ENCODE measurements at places on chromosomes 11 and 22.

DNA sequence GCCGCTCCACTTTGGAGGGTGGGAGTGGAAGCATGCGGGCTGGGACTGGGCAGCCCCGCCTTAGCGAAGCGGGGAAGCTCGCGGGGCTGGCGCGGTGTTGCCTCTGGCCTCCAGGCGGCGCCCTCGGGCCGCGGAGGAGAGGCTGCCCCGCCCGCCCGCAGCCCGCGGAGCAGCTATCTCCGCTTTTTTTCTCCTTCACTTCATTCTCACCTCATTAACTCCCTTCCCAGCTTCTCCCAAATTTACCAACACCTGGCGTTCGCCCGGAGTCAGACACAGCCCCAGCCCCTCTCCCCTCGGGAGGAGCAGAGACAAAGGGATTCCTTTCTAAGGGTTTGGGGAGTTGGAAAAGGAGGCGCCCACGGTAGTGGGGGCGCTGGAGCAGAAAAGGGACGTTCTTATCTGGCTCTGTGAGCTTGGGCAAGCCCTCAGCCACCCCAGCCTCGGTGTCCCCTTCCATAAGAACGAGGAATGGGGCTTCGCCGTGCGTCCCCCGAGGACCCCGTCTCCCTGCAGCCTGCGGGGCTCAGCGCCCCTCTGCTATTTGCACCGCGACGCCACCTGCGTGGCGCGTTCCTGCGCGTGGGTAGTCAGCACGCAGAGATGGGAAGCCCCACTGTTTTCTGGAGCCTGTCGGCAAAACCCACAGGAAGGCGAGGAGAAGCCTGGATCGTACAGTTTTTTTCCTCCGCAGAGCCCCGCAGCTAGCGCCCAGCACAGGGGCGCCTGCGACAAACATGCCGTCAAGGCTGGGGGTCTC, 1.5 kb upstream of the WNT11 start:
- peak; percentile 86 for DNase-seq

GRCh38 chr11:18722293-18722637, 3.7 kb downstream of the IGSF22 start:
- DNase-seq, result no peak

GRCh38 chr22:21013657-21014201, 1.2 kb upstream of the P2RX6 start:
- no peak for DNase-seq

- no peak for DNase-seq
These were observed 4.3 kb upstream of the YPEL1 start for GRCh38 chr22:21739828-21740377.

DNA sequence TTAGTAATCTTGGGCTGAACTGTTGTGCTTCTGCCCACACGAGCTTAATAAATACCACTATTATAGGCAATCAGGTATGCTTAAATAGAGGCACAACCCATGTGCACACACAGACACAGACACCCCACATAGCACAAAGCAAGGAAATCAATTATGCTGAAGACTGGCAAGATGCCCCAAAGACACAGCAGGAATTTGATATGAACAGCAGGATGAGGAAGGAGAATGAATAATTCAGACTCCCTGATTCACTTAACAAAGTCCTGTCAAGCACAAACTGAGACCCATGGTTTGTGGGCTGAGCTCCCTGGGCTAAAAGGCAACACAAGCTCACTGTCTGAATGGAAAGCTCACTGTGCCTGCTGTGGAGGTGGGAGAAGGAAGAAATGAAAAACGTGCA, 42.5 kb downstream of the RBFOX2 start:
- no peak for DNase-seq

DNA sequence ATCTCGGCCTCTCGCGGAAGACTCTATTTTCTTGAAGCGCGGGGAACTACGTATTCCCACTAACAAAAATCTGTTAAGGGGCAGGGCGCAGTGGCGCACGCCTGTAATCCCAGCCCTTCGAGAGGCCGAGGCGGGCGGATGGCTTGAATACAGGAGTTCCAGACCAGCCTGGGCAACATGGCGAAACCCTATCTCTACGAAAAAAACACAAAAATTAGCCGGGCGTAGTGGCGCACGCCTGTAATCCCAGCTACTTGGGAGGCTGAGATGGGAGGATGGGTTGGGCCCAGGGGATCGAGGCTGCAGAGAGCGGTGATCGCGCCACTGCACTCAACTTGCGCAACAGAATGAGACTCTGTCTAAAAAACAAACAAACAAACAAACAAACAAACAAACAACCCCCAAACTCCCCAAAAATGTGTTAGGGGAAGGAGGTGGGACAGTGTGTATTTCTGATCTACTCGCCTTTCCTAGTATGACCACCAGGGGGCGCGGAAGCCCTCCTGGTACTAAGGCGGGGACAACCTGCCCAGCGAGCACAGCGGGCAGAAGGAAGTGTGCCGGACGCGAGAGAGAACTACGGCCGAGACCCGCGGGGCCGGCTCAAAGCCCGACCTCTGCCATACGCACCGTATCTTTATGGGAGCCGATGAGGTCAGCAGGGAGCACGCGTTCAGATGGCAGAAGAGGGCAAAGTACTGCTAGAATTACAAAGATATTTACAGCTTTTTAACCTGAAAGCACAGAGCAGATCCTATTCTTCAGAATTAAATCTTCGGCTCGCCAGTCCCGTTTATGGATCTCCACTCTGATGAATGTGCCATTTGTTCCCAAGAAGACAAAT, 1.3 kb upstream of the STX3 start:
- peak; percentile 91 for DNase-seq

DNA sequence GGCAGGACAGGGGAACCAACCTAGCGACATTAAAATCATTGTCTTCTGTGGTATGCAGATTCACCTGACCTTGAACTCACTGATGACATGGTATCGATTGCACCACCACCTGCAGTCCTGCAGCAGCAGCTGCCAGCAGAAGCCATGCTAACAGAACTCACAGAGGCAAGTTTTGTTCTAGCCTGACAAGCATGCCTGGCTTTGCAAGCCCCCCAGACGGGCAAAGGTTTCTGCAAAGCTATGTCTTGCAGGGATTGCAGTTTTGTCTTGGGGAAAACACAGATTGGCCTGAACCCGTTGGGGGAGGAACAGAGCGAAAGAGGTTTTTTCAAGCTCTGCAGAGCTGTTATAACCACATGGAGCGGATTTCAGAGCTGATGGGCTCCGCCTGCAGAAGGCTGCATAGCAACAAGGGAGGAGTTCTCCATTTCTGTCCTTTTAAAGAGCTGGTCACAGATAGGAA, 221.0 kb downstream of the HIPK3 start:
- no peak for DNase-seq

DNA sequence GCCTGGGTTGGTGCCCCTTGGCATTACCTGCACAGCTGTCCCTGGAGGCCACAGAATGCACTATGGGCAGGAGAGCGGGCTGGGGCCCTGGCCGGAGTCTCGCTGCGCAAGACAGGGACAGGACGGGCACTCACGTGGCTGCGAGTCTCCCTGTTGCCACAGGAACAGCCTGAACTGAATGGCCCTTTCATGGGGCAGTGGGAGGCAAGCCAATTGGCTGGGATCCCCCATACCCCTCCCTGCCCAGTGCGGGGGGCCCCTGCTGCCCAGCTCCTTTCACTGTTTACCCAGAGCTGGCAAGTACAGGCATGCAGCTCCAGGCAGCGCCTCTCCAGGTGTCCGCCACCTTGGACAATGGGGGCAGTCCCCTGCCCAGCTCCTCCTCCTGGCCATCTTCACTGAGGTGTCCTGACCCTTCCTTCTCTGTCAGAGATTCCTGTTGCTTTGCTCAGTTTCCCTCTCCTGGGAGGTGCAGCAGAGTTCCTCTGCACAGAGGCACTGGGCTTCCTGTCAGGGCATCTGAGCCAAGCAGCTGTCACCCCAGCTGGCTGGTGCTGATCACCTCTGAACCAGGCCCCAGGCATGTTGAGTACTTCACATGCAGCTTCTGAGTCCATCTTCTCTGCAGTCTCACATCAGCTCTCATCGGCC, 5.2 kb downstream of the USP2 start:
- no peak for DNase-seq

DNA sequence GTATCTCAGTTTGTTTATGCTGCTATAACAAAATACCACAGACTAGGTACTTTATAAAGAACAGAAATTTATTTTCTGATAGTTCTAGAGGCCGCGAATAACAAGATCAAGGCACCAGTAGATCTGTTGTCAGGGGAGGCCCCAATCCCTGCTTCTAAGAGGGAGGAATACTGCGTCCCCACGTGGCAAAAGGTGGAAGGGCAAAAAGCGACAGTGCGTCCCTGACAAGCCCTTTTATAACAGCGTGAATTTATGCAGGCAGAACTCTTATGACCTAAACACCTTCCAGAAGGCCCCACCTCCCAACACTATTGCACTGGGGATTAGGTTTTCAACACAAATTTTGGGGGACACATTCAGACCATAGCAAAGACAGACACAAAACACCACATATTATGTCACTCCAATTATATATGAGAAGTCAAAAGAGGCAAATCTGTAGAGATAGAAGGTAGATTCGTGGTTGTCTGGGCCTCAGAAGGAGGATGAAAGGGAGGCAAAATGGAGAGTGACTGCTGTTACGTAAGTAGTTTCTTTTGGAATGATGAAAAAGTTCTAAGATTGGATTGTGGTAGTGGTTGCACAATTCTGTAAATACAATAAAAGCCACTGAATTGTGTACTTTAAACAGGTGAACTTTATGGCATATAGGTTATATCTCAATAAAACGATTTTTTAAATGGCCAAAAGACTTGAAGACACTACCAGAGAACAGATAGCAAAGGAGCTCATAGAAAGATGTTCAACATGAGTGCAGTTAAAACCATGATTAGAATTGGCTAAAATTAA, 30.1 kb upstream of the TNRC6B start:
- DNase-seq, result peak; percentile 45

DNA sequence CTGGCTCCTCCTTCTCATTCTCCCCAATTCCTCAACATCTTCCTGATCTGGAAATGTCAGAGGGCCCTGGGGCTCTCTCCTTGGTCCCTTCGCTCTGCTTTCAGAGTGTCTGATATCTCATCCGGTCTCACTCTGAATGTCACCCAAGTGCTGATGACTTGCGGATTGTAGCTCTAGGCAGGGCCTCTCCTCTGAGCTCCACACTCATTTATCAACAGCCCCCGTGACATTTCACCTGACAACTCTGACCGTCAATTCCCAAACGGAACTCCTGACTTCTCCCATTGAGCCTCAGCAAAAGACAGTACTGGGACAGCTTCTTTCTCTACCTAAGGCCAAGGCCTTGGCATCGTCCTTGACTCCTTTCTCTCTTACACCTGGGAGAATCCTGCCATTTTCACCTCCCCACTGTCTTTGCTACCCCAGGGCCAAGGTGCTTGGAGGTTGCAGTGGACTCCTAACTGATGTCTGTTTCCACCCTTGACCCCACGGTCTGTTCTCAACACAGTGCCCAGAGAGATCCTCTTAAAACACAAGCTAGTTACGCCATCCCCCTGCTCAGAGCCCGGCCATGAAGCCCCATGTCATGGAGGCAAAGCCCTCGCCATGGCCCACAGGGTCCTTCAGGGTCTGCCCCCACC, 57.5 kb upstream of the THY1 start:
- no peak for DNase-seq

DNA sequence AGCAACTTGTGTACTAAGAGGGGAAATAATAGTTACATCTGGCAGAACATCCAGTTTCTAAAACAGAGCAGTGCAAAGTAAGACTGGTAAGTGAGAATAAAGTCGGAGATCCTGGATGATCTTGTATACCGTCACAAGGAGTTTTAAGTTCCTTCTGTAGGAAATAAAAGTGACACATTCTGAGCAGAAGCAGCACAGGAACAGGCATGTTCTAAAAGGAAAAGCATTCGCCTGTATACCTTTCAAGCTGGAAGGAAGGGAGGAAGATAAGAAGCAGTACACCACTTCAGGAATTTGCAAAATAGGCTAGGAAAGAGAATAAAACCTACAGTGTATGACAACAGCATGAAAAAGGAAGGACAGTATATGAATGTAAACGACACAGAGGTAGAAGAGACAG, 106.2 kb upstream of the TP53AIP1 start:
- DNase-seq, result no peak

DNA sequence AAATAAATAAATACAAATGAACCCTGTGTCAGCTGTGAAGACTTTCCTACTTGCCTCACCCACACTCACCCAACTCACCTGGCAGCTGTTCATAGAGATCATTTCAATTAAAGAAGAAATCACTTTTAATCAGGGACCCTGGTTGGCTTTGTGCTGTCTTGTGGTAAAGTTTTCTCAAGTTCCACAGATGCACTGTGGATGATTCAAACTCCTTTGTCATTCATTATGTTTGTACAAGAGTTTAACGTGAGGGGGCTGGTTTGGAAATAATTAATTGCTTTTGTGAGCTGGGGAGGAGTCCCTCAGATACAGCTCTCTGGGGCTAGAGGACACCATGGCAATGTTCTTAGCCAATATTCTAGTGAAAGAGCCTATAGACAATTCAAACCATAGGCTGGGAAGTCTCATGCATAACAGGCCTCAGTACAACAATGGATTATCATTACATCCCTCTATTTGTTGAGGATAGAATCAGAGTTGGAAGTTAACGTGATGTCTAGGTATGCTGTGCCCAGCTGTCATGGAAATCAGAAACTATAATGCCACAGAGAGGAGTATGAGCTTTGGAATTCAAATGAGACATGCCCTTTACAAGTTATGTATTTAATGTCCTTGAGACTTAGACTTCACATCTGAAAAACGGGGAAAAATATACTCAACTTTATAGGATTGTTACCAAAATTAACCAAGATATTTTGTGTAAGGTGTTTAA, 698.5 kb downstream of the KCNA4 start:
- no peak for DNase-seq

GRCh38 chr11:14190992-14191778, 167.8 kb downstream of the RRAS2 start:
- no peak for DNase-seq

- DNase-seq, result no peak
These were observed 16.4 kb downstream of the PPM1F start for GRCh38 chr22:21936151-21936775.

DNA sequence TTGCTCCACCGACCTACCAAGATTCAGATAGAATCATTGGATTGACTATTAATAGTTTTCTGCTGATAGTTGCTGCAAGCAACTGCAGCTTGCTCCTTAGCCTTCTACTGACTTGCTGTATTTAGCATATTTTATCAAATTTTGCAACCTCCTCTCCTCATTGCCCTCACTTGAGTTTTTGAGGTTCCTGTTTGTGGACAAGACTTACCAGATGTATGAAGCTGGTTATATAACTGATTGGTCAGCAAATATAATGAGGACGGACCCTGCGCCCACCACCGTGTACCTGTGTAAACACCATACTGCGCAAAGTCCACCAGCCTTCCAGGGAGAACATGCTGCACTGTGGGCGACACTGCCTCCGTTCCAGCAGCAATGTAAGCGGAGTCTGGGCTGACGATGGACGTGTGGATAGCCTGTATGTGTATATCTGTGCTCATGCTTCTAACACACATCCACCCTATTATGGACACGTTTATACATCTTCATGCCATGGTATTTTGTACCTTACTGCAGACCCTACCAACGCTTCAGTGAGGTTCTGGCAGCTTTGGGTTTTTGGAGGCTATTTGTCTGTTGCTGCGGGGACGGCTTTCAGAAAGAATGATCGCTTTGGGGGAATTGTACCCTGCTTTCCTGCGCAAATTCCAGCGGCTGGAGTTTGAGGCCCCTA, 1.5 kb upstream of the USP18 start:
- peak; percentile 71 for DNase-seq

GRCh38 chr22:28627791-28628190, 51.8 kb downstream of the TTC28 start:
- no peak for DNase-seq

- no peak for DNase-seq
These were observed 32.7 kb downstream of the ARHGAP42 start for GRCh38 chr11:100719809-100720221.
